PC-9 (cell line): ENCODE measurements at places on chromosomes 16 and 17. TPM values are rescaled to one million over a fixed set of nuclear protein-coding genes. Genes with fewer than 3 reads are reported as not detected.

Gene TRAP1
- total RNA-seq = 204 and 258 TPM in 2 replicates

Gene CAPNS2
- total RNA-seq = 1.8 and 2.1 TPM in 2 replicates

Gene MED1
- total RNA-seq = 23.2 and 35.7 TPM in 2 replicates

Gene KCTD5
- total RNA-seq = 60.4 and 66.5 TPM in 2 replicates
